ENCODE measurements at places on chromosomes 12 and 14.

DNA sequence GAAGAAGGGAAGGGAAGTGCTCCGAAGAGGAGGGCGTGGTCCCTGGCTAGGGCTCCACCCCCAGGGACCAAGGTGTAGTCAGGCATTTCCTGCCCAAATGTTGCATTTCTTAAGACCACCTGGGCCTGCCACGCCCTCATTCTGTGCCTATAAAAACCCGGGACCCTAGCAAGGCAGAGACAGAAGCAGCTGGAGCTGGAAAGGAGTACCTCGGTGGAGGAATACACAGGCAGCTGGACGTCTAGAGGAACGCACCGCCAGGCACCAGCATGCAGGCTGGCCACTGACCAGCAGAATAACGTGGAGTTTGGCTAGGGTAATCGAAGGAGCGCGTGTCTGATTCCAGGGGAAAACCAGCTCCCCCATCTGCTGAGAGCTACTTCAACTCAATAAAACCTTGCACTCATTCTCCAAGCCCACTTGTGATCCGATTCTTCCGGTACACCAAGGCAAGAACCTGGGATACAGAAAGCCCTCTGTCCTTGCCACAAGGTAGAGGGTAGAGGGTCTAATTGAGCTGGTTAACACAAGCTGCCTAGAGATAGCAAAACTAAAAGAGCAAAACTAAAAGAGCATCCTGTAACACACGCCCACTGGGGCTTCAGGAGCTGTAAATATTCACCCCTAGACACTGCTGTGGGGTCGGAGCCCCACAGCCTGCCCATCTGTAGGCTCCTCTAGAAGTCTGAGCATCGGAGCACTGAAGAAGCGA lies 21.0 kb downstream of the CFL2 start:
- no peak for DNase-seq

DNA sequence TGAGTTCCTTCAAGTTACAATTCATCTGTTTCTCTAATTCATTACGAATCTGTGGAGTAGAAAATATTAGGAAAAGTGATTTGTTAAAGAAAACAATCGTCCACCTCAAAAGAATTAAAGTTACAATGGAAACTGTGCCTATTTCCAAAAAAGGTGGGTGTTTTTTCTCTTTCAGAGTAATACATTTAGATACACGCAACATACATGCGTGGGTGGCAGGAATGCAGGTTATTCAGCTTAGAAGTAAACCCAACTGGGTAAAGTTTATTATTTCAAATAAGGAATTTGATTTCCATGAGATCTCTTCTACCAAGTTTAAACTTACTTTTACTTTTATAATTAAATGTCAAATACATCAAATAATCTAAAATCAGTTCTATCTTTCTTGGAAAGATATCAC lies 52.2 kb downstream of the SSH1 start:
- no peak for DNase-seq

- DNase-seq = no peak
Measured at GRCh38 chr12:10354502-10354901, 35.3 kb downstream of the KLRK1 start.

- DNase-seq = no peak
Measured at GRCh38 chr12:103773109-103773910, 67.7 kb downstream of the NT5DC3 start.

Data from GDM1 (cell line).